ENCODE measurements at places on chromosomes 6 and 20.
A peak's percentile ranks its signal among the peaks of the same experiment; 100 is the strongest.

- DNase-seq: no peak
These were observed 155.4 kb downstream of the MCHR2 start for GRCh38 chr6:99838607-99839006.

DNA sequence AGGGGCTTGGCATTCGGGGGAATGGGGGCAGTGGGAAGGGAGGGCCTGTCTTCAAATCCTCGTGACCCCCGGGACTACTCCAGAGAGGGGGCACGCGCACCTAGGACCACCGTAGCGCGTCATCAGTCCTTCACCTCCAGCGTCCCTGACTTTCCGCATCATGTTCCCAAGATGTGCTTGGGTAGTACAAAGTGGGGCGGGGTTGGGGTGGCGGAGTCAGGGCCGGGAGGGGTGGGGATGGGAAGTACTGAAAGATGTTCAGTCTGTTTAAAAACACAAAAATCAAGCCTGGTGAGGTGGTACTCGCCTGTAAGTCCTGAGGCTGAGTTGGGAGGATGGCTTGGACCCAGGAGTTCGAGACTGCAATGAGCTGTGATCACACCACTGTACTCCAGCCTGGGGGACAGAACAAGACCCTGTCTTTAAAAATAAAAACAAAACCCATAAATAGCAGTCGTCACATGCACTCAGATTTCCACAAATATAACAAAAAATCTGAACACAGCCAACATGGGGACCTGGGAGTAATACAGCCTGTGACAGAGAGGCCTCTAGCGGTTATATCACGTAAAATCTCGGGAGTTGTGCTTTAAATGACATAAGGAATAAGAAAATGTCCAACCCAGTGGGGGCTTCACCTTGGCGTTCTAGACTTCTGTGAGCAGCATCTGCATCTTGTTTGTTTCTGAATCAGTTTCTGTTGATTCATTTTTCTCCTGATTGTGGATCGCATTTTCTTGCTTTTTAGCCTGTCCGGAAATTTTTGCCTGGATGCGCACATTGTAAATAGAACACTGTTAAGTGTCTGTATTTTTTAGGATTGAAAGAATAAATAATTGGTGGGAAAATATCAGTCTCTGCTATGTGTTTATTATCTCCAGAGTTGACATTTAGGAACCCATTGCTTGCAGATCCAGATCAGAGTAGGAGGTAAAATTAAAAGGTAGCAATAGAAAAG is 698 bp upstream of the LRP11 start:
- peak; percentile 92 for DNase-seq

- no peak for DNase-seq
These were observed 231.8 kb downstream of the TRDN start for GRCh38 chr6:123404975-123405374.

GRCh38 chr6:100704961-100705360 is 176.2 kb downstream of the ASCC3 start:
- no peak for DNase-seq

- peak; percentile 78 for DNase-seq
These were observed 12.2 kb downstream of the MYLK4 start for GRCh38 chr6:2738373-2738979.

DNA sequence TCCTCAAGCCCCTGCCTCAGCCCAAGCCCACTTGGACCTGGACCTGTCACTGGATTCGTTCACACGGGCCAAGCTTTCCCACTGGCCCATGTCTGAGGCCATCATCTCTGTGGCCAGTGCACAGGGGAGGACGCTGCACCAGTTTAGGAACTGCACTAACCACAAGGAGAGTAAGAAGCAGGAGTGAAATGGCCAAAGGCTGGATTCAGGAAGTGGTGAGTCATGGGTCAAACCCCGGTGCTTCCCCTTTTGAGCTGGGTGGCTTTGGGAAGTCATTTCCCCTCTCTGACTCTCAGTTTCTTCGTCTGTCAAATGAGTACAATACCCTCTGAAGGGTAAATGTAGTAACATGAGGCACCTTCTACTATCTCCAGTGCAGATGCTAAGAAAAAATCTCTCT is 87.9 kb downstream of the CD40 start:
- peak; percentile 15 for DNase-seq

DNA sequence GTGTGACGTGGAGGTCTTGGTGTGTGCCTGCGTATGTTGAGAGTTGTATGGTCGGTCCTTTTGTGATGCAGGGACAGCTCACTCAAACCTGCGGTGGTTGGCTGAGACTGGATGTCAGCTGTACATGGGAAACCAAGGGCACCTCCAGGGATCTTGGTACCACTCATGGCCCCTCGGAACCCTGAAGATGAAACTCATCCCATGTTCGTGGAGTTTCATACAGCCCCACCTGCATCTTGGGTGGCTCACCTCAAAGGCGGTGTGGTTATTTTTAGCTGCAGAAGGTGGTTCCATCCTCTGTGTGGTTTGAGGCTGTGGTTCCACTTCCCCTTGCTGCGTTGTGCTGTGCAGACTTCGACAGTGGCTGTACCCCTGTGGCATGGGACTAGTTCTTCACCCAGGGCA is 52.6 kb upstream of the SLC22A1 start:
- no peak for DNase-seq

All from adipocyte (in vitro differentiated cells).